ENCODE measurements at places on chromosomes 12 and 14. TPM values are rescaled to one million over a fixed set of nuclear protein-coding genes. Genes with fewer than 3 reads are reported as not detected.
A peak's percentile ranks its signal among the peaks of the same experiment; 100 is the strongest.

MUCL1 gene
- total RNA-seq = not detected

EFS gene
- not detected for total RNA-seq

DNA sequence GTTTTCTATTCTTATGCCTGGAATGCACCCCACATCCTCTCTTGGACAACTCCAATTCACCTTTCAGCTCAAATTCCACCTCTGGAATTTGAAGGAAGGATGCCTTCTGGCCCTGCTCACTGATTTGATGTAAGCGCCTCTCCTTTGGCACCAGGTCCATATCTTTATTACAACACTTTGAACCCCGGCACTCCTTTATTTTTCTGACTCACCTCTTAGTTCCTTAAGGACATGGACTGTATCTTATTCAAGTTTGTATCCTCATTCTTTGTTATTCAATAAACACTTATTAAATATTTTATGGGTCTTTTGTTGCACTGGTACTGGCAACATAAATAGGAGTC is 3.1 kb downstream of the GALC start:
- no peaks in the 10 kb centered on the region for H3K36me3 ChIP-seq
- H3K27ac ChIP-seq = no peak overlapping the region
- no peak for DNase-seq
- no peak overlapping the region for H3K4me3 ChIP-seq

GRCh38 chr12:129102233-129102632 is 249.0 kb downstream of the GLT1D1 start:
- H3K27ac ChIP-seq = no peak overlapping the region
- H3K4me3 ChIP-seq = no peak overlapping the region
- H3K36me3 ChIP-seq = no peaks in the 10 kb centered on the region

- no peaks in the 10 kb centered on the region for H3K27me3 ChIP-seq
- no peak overlapping the region for H3K4me3 ChIP-seq
- DNase-seq = no peak
- H3K27ac ChIP-seq = no peak overlapping the region
- no peaks in the 10 kb centered on the region for H3K36me3 ChIP-seq
Observed at GRCh38 chr14:98252820-98253219, 1019.2 kb downstream of the BCL11B start.

- H3K4me3 ChIP-seq = no peak overlapping the region
- H3K27ac ChIP-seq = no peak overlapping the region
- H3K27me3 ChIP-seq = no peaks in the 10 kb centered on the region
- DNase-seq = no peak
Observed at GRCh38 chr14:97428808-97429440, 631.7 kb downstream of the VRK1 start.

DNA sequence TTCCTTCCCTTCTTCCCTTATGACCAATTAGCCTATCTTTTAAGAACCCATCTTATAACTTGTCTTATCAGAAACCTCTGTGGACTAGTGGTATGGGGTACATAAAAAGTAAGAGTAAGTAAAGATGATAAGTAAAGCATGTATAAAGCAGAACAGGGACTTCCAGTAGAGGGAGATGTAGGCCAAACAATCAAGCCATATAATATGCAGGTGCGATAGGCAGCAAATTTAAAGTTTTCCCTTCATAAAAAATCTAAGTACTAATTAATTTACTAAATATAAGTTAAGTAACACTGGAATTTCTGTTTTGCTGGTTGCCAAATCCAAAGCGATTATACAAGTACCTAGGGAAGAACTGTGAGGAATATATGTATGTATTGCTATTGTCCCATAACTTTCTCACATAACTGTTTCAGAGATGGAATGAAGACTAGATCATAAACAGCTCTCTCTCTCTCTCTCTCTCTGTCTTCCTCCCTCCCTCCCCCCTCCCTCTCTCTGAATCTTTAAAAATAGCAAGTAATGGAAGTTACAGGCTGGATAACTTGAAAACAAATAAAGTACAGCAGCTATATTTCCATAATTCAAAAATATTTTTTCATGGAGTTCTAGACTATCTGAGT is 25.7 kb downstream of the METTL25 start:
- H3K27me3 ChIP-seq = no peaks in the 10 kb centered on the region
- DNase-seq = no peak
- peaks cover 6% of the 10 kb centered on the region for H3K36me3 ChIP-seq
- H3K4me3 ChIP-seq = no peak overlapping the region

- H3K4me1 ChIP-seq = peaks cover 36% of the 10 kb centered on the region
- peak; percentile 91 for DNase-seq
- peaks cover 24% of the 10 kb centered on the region for H3K36me3 ChIP-seq
Observed at GRCh38 chr14:22871224-22872032, at the start of gene LRP10. TSS of gene LRP10 (plus strand) at chr14:22871740. CDS start at chr14:22872304, 564 bp downstream.
